ENCODE measurements at places on chromosomes 5 and 9. TPM values are rescaled to one million over a fixed set of nuclear protein-coding genes. Genes with fewer than 3 reads are reported as not detected.

FGF1 gene
- total RNA-seq: 4.0 TPM

RPL37 gene
- total RNA-seq: 2,054 TPM

NTRK2 gene
- not detected for total RNA-seq

PITX1 gene
- 38.6 TPM for total RNA-seq

SLC34A3 gene
- not detected for total RNA-seq

PCDHA9 gene
- total RNA-seq: not detected

PTPDC1 gene
- 3.7 TPM for total RNA-seq

N4BP3 gene
- 0.08 TPM for total RNA-seq

MLANA gene
- not detected for total RNA-seq

CENPK gene
- total RNA-seq: 35.3 TPM

DBH gene
- not detected for total RNA-seq

IFNB1 gene
- total RNA-seq: not detected

CERCAM gene
- total RNA-seq: 65.5 TPM

FBP1 gene
- total RNA-seq: not detected

CARTPT gene
- not detected for total RNA-seq

GRCh38 chr5:178322736-178323540 lies 90.3 kb upstream of the PHYKPL start:
- DNase-seq: no peak

DNA sequence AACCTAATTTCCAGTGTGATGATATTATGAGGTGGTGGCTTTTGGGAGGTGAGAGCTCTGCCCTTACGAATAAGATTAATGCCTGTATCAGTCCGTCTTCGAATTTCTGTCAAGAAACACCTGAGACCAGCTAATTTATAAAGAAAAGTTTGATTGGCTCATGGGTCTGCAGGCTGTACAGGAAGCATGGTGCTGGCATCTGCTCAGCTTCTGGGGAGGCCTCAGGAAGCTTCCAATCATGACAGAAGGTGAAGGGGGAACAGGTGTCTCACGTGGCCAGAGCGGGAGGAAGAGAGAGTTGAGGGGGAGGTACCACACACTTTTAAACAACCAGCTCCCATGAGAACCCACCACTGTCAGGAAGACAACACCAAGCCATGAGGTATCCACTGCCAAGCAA lies 46.9 kb downstream of the C9orf50 start:
- DNase-seq: no peak

DNA sequence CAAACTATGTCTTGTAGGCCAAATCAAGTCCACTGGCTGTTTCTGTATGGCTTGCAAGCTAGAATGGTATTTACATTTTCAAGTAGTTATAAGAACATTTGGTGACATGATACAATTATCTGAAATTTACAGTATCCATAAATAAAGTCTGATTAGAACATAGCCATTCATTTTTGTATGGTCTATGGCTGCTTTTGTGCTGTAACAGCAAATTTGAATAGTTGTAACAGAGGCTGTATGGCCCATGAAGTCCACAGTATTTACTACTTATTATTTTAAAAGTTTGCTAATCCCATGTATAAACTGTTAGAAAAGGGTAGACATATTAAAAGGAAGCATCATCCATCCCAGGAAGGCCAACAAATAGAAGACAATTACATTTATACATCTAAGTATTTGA lies 17.7 kb downstream of the DHX29 start:
- DNase-seq: no peak

DNA sequence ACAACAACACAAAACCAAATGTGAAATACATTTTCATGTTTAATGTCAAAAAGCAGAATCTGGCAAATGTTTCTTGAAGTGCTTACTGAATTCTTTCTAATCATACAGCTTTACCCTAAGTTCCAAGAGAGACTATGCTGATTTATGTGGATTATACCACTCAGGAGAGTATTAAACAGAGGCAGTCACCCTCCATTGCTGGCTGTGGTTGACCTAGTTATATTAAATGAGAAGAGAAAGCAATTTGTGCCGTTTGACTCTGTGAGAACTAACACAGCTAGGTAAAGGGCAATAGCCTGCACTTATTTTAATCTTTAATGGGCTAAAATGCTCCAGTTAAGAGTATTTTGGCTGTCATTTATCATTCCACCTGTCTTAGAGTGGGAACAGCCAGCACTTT lies 62.6 kb downstream of the ELL2 start:
- DNase-seq: no peak

DNA sequence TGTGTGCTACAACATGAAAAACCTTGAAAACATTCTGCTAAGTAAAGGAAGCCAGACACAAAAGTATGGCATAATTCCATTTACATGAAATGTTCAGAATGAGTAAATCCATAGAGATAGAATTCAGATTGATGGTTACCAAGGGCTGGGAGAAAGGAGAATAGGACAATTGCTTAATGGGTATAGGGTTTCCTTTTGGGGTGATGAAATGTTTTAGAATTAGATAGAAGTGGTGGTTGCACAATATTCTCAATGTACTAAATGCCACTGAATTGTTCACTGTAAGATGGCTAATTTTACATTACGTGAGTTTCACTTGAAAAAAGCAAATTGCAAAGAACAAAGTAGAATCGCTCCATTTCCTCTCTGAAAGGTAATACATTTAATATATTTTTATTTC lies 43.0 kb upstream of the GAS1 start:
- no peak for DNase-seq

- DNase-seq: peak; percentile 36
Measured at GRCh38 chr9:87667164-87667738, 58.7 kb upstream of the CTSL start.

GRCh38 chr5:8905021-8905420 lies 640.9 kb downstream of the SEMA5A start:
- no peak for DNase-seq

DNA sequence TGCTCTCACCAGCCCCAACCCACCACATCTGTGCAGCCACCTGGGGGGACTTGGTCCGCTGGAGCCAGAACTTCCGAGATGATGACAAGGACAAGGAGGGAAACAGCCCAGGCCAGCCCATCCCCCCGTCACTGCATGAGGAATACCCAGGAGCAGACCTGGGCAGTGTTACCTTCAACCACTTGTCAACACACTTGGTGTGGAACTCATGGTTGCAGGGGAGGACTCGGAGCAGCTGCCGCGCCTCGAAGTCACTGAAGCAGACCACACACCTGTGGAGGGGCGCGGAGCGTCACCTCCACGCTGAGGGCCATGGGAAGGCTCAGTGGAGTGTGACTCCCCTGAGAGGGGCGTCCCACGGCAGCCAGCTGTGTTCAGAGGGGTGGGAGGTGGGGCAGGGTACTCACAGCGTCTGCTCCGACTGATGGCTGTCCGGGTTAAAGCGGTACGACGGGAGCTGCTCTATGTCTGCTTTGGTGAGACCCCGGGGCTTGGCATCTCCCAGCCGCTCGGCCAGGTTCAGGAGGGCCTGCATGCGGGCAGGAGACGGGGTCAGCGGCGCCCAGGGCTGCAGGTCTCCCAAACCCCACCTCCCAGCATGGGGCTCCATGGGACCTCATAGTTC lies 8.0 kb downstream of the RNF44 start:
- DNase-seq: no peak

- DNase-seq: peak; percentile 54
Measured at GRCh38 chr5:87169300-87169991, 98.2 kb upstream of the RASA1 start.

DNA sequence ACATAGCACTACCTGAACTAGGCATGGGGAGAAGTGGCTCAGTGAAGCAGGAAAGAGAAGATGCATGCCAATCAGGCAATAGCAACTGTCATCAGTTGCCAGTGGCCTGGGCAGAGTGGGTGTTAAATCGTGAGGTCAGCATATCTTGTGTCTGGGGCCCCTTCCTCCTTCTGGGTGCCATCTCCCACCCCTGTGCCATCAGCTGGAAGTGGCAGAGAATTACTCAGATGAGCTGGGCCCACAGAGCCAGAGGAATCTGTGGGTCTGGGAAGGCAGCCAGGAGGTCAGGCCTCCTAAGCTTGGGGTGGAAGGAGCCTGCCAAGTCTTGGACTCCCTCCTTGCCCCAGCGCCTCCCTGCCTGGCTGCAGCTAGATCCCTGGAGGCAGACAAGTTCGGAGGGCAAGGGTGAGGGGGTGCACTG lies 66.5 kb downstream of the GALNT12 start:
- no peak for DNase-seq

DNA sequence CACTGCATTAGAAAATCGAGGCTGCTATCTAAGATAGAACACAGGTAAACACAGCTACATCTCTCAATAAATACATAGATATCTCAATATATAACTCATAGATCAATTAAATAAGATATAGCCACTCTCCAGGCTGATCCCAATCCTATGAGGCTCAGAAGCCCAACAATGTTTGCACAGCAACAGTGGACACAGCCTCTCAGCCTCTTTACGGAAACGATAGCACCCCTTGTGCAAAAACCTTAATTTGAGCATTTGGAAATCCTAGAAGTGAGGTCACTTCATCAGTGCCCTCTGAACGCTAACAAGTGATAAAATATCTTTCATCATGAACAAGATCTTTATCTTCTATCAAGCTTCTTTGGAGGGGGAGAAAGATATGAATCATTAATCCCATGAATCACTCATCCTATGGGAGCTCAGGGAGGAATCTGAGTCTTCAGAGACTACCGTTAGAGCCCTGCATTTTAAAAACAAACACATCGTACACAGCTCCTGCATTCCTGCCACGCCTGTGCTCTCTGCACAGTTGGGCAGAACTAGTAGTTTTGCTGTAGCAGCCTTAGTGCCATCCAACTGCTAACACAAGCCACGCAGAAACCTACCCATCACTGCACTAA lies 71.4 kb downstream of the MED27 start:
- DNase-seq: peak; percentile 86

- no peak for DNase-seq
Measured at GRCh38 chr5:133469846-133470245, 142.5 kb downstream of the FSTL4 start.

DNA sequence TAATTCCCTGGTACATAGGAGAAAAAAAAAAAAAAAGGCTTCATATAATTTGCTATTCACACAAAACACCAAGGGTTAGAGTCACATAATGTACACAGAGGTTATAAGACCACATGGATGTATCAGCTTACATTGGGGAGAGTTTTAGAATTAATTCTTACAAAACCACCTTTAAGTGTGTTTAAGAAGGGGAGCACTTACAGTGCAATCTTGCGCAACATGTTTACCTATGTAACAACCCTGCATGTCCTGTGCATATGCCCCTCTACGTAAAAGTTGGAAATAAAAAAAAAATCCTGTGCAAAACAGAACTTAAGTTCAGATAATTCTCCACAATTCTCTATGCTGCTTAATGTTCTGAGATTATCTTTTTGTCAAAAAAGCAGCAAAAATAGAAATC lies 190.0 kb downstream of the DENND1A start:
- DNase-seq: no peak

DNA sequence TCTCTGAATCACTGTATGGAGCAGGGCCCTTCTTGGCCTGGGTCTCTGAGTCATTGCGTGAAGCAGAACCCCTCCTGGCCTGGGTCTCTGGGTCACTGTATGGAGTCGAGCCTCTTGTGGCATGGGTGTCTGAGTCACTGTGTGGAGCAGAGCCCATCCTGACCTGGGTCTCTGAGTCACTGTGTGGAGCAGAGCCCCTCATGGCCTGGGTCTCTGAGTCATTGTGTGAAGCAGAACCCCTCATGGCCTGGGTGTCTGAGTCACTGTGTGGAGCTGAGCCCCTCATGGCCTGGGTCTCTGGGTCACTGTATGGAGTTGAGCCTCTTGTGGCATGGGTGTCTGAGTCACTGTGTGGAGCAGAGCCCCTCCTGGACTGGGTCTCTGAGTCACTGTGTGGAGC lies 94.0 kb upstream of the RAPGEF1 start:
- DNase-seq: peak; percentile 87

- no peak for DNase-seq
Measured at GRCh38 chr5:113031557-113031956, 55.0 kb downstream of the DCP2 start.

DNA sequence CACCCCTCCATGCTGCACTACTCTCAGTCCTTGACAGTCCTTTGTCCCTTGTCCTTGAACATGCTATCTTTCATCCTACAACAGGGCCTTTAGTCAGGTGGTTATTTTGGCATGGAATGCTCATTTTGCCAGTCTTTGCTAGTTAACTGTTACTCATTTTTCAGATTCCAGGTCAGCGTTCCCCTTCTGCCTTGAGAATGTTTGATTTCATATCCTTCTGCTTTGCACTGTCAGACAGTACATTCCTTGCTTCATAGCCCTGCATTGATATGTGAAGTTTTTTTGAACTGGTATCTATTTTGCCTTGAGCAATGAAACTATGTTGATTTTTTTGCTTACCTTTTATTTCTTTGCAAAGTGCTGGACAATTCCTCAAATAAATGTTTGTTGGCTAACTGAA lies 638.2 kb upstream of the SEMA6A start:
- DNase-seq: no peak

DNA sequence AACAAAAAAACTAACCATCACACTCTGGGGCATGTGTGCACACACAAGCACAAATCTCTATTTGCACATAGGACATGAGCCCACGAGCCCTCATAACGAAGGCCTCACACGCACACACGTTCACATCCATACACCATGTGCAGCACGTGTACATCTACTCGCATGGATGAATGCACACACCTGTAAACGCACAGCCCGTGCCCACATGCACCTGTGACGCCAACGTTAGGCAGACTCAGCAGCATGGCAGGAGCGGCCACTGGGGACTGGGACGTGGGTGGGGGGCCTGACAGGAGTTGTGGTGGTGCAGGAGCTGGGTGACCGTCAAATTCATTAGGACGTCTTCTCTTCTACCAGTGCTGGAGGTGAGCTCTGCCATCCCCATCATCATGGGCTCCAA lies 3.2 kb downstream of the SLC34A1 start:
- no peak for DNase-seq

DNA sequence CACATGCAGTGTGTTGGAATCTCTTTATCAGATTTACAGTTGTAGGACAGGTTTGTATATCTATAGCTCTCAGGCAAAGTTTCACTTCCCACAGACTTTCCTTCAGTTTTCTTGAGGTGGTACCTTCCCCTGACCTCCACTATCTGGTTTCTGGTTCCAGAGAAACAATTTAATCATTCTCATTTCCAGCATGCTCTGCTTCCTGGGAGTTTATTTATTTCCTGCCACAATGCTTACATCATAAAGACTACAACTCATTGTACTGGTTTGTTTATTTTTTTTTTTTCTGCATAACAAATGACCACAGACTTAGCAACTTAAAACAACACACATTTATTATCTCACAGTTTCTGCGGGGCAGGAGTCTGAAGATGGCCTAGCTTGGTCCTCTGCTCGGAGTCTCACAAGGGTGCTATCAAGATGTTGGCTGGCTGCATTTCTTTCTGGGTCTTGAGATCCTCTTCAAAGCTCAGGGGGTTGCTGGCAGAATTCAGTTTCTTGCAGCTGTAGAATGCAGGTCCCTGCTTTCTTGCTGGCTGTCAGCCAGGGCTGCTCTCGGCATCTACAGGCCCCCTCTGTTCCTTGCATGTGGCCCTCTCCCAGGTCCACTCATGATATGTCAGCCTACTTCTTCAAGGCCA lies 247.7 kb downstream of the ENC1 start:
- DNase-seq: no peak

- no peak for DNase-seq
Measured at GRCh38 chr5:37836592-37837413, 3.0 kb downstream of the GDNF start.

- no peak for DNase-seq
Measured at GRCh38 chr5:18544421-18544820, 910.2 kb downstream of the TAF11L14 start.
